Activated CD4-positive, alpha-beta T cell treated with anti-CD3 and anti-CD28 coated beads, Interleukin-2, Interleukin-4, amounts not matched to agents 100 ng/mL and 50 ng/mL, durations not matched to agents 16 hours and 8 hours (primary cell): ENCODE measurements at places on chromosomes 11 and 22.

GRCh38 chr11:43268786-43269185, 43.0 kb upstream of the API5 start:
- no peak for DNase-seq

GRCh38 chr11:26828288-26828687, 106.4 kb upstream of the SLC5A12 start:
- DNase-seq = no peak

DNA sequence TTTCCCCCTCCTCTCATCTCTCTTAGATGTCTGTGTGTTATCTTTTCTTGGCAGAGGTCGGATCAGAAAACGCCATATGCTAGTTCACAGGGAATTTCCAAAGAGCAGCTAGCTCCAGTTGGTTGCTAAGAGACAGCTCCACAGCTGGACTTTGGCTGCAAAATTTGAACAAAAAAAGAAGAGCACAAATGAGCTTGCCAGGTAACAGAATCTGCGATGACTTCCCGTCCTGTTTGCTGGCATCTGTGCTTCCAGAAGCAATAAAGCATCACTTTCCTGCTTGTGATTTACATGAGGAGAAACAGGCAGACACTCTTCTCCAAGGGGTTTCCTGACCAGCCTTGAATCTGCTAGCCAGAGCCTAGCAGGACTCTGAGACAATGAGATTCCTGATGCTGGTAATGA, 596.0 kb upstream of the B3GAT1 start:
- DNase-seq = no peak

DNA sequence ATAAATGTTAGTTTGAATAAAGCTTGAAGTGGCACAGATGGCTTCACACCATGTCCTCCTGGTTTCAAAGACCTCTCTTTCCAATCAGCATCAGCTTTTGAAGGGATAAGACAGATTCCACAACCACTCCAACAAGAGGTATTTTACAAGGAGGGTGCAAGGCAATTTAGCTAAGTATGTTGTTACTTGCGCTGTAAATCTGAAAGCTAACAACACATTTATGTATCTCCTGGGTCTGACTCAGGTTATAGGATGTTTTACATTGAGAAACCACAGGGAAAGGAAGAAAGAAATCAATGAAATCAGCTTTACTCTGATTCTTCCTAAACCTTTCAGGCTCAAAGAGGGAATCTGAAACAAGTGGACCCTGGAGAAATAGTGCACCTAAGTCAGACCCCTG, 12.1 kb downstream of the CWC15 start:
- no peak for DNase-seq
